A673 (cell line): ENCODE measurements at places on chromosomes 12 and 14.
A peak's percentile ranks its signal among the peaks of the same experiment; 100 is the strongest.

GRCh38 chr12:5479761-5480160 is 47.9 kb downstream of the NTF3 start:
- DNase-seq = no peak

GRCh38 chr12:94900496-94900895 is 103.0 kb downstream of the NDUFA12 start:
- no peak for DNase-seq

- DNase-seq = no peak
Measured at GRCh38 chr14:101918065-101918989, 46.0 kb upstream of the DYNC1H1 start.

DNA sequence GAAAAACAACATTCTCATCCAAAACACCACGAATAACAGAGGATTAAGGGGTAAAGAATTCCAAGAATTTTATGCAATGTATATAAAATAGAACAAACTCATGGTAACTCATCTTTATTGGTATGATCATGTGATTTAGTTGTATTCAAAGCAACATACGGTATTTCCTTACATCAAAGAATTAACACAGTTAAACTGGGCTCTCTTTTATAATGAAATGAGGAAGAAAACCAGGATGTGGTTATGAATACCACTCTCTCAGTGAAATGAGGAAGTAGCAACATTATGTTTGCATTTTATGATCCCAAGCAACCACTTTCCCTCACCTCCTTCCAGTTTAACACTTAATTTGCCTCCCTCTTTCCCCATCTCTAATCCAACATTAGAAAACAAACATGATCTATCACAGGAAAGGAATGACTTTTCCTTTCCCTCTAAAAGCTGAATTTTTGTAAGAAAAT is 22.9 kb downstream of the SPTLC2 start:
- peak; percentile 59 for DNase-seq

DNA sequence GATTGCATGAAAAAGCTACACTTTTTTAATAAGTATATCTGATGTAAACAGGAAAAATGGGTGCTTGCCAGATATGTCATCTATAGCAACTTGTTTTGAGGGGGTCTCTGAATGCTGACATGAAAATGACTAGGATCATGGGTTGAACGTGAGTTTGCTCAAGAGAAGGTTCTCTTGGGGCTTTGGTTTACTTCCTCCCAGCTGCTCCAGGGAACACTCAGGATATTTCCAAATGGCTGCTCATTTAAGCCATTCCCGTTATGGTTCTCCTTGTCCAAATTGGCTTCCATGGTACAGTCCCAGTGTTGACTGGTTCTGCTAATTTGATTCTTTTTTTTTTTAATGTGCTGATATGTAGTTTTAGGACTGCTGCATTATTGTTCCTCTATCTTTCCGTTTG is 118.3 kb downstream of the ETV6 start:
- DNase-seq = no peak

DNA sequence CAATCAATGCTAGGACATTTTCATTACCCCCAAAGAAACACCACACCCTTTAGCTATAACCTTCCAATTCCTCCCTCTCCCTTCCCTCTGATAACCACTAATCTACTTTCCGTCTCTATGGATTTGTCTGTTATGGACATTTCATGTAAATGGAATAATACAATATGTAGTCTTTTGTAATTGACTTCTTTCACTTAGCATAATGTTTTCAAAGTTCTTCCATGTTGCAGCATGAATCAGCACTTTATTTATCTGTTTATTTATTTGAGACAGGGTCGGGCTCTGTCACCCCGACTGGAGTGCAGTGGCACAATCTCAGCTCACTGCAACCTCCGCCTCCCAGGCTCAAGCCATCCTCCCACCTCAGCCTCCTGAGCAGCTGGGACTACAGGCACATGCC is 1.2 kb upstream of the RBM19 start:
- DNase-seq = no peak

GRCh38 chr14:29999013-29999539 is 71.4 kb upstream of the PRKD1 start:
- no peak for DNase-seq

- no peak for DNase-seq
Measured at GRCh38 chr14:26528415-26529182, 69.2 kb downstream of the NOVA1 start.

DNA sequence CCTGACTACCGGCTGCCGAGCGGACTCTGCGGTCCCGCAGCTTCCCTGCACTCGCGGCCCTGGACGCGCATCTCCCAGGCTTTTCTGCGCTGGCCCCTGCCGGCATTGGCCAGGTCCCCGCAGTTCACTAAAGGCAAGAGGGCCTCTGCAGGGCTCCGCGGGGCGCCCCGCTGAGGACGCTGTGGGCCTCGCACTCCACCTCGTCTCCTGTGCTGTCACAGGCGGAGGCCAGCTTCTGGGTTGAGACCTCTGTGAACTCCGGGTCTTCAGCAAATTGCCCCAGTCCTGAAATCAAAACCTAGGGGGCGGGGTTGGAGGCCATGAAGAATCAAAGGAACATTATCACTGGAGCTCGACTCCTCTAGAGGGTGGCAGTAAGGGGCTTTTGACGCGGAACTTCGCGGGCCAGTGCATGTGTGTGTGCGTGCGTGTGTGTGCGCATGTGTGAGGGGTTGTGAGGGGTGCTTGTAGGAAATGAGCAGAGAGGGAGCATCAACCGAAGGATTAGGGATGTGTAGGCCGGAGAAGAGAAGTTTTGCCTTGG is 68.5 kb upstream of the CAPRIN2 start:
- no peak for DNase-seq

GRCh38 chr12:67202011-67202677 is 67.0 kb upstream of the CAND1 start:
- DNase-seq = no peak

GRCh38 chr12:16352481-16352880 is 5.0 kb downstream of the MGST1 start:
- no peak for DNase-seq

DNA sequence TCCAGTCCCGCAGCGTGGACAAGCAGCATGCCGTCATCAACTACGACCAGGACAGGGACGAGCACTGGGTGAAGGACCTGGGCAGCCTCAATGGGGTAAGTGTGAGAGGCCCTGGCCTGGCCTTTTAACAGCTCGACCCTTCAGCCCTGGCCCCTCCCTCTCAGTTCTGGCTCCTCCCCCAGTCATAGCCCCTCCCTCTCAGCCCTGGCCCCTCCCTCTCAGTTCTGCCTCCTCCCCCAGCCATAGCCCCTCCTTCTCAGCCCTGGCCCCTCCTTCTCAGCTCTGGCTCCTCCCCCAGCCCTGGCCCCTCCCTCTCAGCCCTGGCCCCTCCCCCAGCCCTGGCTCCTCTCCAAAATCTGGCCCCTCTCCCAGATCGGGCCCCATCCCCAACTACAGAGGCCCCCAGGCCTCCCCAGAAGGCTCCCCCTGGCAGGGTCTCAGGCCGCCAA is 11.2 kb downstream of the CEP170B start:
- no peak for DNase-seq

- DNase-seq = no peak
Measured at GRCh38 chr14:56149995-56150394, 31.8 kb downstream of the PELI2 start.

DNA sequence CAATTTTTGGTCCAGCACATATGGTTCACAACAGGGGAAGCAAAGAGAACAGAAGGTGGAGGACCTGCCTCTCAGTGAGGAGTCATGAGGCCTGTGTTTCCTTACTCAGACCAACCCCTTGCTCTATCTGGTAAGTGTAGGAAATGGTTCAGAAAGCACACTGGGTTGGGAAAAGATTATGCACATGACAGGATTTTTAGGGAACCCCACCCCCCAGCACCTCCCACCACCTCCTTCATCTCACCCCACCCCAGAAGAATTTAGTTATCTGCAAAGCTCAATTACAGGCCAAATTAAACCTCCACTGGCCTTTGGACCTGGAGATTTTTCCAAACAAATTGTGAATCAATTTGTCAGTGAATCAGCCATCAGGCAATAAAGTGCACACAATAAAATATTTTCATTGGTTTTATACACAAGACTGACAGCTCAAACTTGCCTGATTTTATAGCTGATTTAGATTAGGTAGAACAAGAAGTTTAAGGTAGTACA is 132.8 kb downstream of the DACT1 start:
- no peak for DNase-seq

DNA sequence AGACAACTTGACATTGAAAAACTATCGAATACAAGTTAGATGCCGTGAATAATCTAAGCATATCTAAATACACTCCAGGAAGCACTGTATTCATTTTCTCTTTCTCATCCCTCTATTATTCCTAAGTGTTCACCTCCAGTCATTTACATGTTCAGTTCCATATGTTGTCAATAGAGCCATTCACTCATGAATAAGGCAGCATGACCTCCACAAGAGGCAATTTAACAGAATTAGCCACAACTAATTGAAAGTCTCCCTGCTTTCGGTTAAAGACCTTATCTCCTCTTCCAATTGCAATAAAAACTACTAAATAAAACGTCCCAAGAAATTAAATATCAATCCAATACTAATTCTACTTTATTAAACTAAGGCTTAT is 1.8 kb downstream of the LRIG3 start:
- peak; percentile 43 for DNase-seq

- peak; percentile 77 for DNase-seq
Measured at GRCh38 chr12:66409195-66409871, 107.0 kb downstream of the HELB start.

DNA sequence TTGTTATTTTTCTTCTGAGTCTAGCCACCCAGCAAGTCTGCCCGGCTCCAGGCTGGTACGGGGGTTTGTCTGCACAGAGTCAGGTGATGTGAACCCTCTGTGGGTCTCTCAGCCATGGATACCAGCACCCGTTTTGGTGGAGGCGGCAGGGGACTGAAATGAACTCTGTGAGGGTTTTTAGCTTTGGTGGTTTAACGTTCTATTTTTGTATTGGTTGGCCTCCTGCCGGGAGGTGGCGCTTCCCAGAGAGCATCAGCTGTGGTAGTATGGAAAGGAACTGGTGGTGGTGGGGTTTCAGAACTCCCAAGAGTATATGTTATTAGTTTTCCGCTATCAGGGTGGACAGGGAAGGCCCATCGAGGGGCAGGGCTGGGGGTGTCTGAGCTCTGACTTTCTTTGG is 5.3 kb upstream of the SERPINA4 start:
- no peak for DNase-seq
